ENCODE measurements at places on chromosomes 1 and 21.

DNA sequence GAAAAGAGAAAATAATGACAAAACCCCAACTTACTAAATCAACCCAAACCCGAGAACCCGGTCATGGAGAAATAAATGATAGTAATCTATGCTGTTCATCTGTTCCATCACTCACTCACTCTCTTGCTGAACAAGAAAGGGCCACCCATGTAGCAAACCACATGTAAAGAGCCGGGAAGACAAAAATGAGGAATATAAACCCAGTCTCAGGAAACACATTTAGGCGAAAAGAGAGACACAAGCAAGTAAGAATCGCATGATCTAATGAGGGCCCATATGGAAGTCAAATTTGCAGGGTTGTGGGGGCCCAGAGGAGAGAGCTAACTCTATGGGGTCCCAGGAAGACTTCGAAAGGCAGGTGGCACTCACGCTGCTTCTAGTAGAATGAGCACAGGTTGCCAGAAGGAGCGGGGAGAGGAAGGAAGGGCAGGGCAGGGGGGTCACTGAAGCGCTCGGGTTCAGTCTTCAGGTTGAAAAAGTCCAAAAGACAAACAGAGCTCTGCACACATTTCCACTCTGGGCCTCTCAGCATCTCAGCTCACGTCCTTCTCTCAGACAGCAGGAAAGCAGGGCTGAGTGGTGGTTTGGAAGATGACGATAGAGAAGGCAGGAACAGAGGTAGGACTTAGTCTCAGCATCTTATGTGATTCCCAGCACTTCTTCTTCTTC is 142.9 kb upstream of the KRTAP19-8 start:
- DNase-seq, result no peak

DNA sequence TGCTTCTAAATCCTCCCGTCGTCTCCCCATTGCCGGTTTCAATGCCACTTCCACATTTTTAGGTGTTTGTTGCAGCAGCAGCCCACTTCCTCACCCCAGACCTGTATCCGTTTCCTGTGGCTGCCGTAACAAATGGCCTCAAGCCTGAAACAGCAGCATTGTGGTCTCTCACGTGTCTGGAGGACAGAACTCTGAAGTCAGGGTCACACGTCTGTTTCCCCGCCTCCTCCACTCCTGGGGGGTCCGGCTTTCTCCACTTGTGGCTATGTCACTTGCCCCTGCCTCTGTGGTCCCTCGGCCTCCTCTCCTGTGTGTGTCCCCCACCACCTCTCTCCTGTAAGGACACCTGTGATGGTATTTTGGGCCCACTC is 21.8 kb downstream of the TRPM2 start:
- DNase-seq, result no peak

DNA sequence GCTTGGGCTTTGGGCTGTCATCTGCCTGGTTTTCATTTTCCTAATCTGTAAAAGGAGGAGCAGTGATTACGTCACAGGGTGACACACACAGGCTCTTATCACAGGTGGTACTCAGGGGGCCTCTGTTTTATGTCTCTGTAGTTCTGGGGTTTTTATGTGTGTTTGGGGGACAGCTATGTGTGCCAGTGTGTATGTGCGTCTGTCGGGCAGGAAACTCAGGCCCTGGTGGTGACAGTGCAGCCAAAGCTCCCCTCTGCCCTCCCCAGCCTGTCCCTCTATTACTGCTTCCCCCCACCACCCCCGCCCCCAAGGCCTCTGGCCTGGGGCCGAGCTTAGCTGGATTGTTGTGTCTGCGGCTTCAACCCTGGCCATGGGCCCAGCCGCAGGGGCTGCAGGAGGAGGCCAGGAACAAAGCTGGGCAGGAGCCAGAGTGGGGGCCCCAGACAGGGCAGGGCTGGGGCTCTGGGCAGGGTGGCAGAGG is 13.3 kb downstream of the MFAP2 start:
- no peak for DNase-seq

GRCh38 chr1:237043846-237044636 is 2.1 kb downstream of the RYR2 start:
- DNase-seq, result no peak

DNA sequence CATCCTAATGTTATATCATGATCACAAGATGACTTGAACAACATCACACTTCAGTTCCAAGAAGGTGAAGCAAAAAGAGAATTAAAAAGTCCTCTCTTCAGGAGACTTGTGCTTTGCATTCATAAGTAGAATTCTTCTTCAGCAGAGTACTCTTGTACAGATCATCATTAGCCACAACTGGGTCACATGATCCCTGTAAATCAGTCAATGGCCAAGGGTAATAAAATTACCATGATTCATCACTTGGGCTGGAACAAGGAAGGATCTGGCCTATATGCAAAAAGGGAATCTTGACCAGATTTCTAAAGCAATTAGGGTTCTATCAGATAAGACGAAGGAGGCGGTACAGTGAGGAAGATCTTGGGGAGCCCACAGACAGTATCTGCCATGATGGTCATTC is 458.0 kb upstream of the DEPDC1 start:
- no peak for DNase-seq

- no peak for DNase-seq
Observed at GRCh38 chr1:188891958-188892357, 1585.7 kb downstream of the BRINP3 start.

GRCh38 chr1:116983678-116984077 is 17.9 kb upstream of the CD101 start:
- DNase-seq, result no peak

- no peak for DNase-seq
Observed at GRCh38 chr1:95506736-95507414, 272.9 kb downstream of the RWDD3 start.

DNA sequence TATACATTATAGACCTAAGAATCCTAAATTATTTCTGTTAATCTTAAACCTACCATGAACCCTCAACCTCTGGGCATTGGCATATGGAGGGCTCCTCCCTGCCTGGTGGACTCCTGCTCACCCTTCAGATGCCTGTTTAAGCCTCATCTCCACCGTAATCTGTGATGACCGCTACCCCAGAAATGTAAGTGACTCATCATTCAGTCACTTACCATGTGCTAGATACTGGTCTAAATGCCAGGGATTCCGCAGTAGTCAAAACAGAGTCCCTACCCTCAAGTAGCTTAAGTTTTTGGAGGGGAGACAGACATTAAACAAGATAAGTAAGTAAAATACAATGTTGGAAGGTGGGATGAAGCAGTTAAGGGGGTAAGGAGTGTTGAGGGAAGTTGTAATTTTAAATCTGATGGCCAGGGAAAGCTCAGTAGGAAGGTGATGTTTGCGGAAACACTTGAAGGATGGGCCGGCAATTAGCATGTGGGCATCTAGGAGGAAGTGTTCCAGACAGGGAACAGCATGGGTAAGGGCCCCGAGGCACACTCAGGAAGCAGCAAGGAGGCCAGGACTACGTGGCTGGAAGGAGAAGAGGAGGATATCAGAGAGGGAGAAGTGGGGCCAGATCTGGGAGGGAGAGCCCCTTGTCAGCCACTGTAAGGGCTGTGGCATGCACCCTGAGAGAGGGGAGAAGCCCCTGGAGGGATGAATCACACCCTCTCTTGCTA is 141.7 kb upstream of the HOOK1 start:
- no peak for DNase-seq

GRCh38 chr1:167554028-167554779 is 642 bp upstream of the CREG1 start:
- no peak for DNase-seq

- no peak for DNase-seq
Observed at GRCh38 chr1:25989440-25990234, 8.2 kb downstream of the PAFAH2 start.

DNA sequence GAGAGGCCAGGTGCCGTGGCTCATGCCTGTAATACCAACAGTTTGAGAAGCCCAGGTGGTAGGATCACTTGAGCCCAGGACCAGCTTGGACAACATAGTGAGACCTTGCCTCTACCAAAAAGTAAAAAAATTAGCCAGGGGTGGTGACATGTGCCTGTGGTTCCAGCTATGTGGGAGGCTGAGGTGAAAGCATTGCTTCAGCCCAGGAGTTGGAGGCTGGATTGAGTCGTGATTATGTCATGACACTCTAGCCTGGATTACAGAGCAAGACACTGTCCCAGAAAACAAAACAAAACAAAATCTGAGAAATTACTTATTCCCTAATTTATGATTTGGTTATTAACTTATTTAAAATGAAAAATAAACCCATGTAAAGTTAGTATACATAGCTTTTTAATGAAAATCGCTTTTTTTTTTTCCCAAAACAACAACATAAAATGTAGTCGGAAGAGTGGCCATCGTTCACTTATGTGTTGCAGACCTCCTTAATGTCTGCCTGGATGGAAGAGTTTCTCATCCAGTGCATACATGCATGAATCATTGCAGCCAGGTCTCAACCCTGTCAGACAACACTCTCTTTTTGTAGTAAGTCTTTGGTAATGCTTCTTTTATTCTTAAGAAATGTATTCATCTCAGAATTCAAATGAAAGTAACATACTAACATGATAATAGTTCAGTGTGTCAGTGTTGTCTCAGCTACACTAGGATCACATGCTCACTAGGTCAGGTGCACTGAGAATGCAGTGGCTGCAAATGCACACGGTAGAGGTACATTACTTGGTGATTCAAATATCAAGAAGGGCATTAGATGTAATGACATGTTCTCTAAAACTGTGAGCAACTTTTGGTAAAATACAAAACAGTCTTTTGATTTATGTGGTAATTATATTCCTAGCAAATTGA is 28.0 kb downstream of the ITSN1 start:
- no peak for DNase-seq

Data from NCI-H2081 treated with DMSO at 0.1 percent for 48 hours (cell line).